ENCODE measurements at places on chromosomes 5 and 9.
A peak's percentile ranks its signal among the peaks of the same experiment; 100 is the strongest.

DNA sequence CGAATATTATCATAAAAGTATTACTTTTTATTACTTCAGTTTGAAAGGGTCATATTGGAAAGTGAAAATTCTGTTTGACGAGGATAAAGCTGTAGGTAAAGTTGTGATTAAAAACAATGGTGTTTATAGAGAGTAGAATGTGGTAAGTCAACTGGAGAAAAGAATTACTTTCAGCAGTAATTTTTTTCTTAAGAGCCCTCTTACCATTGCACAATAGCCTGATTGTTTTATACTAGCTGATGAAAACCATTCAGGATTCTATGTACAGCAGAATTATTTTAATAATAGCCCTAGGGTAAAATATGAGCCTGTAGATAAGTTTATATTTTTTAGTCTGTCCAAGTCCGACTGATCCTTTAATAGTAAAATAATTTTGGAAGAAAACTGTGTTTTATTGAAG lies 16.6 kb downstream of the CDC42SE2 start:
- DNase-seq: no peak

DNA sequence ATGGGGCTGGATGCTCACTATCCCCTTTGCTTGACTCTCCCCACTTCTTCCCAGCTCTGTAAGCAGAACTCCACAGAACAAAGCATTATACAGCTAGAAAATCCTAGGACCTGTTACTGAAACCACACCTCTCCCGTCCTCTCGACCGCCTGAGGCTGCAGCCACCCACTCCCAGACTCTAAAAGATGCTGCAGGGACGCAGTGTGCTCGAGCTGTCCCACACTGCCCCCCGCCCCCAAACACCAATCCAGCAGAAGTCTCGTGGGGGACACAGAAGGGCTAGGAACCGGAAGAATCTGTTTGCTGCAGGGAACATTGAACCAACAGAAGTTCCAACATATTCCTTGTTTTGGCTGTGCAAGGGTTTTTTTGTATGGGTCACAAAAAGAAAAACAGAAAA lies 7.6 kb downstream of the CAMK2A start:
- DNase-seq: no peak

GRCh38 chr9:15221746-15222145 lies 85.3 kb downstream of the TTC39B start:
- DNase-seq: no peak

DNA sequence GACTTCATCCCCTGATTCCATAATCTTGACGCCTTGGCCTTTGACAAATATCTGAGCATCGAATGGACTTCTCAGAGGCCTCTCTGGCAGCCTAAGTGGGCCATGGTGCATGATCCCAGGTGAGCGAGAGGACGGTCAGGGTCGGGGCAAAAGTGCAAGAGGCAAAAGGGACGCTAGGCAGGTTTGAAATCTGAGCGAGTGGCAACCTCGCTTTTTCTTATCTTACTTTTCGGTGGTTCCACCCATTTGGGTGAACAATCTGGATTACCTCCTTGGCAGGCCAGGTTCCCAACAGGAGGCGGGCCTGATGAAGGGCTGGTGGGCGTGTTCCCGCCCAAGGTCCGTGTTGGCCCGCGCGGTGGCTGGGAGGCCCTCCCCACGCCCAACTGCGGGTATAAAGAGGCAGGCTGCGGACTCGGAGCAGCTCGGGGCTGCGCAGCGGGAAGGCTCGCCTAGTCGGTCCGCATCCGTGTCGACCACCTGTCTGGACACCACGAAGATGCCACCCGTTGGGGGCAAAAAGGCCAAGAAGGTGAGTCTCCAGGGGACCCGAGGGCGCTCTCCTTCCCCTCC lies at the start of gene BHMT:
BHMT (plus strand) TSS at position 423 of the 573 bp plus-strand sequence; CDS start at position 500, 77 bp downstream.
- DNase-seq: peak; percentile 55

DNA sequence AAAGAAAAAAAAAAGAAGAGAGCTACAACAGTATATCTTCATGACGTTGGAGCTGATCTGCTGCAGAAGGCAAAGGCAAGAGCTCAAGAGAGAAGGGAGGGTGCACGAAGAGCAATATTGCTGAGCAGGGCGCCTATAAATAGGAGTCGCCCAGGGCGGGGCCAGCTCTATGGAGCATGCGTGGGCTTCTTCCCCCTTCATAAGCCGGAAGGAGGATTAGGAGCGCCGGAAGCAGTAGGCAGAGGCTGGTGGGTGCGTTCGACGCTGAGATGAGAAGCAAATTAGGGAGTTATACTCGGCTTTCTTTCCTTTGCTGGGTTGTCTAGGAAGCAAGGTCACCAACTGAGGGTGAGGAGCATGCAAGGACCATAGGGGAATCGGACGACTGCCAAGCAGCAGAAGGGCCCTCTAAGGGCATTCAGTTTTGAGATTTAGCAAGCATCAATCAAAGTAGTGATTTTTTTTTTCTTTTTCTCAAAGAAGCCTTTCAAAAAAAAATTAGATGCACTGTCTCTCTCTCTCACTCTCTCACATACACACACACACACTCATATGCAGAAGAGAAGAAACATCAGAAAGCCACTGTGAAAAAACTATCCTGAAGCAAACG lies 496.7 kb downstream of the ENC1 start:
- no peak for DNase-seq

DNA sequence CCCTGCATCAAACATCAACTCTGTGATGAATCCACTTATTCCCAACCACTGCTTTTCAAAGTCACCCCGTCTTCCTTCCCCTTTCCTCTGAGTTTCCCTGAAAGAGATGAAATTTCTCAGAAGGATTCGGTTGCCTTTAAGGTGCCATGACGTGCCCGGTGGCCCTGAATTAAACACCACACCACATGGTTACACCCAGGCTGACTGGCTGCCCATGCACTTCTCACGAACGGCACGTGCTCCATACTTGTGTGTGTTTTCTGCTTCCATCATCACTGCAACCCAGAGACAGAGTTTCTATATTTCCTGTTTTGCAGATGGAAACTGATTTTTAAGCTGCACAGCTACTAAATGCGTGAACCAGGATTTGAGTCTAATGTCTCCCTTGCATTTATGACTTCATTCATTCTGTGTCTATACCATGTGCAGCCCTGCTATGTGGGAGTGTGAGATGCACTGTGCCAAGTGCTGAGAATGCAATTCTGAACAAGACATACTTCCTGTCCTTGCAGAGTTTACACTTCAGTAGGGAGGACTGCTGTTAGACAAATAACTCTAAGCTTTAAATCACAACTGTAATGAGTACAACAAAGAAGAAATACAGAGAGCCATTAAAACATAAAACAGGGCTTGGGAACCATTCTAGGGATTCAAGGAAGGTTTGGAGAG lies 162.9 kb downstream of the NXNL2 start:
- DNase-seq: no peak

- DNase-seq: no peak
These were observed 253.1 kb downstream of the NPR3 start for GRCh38 chr5:32964261-32964660.

DNA sequence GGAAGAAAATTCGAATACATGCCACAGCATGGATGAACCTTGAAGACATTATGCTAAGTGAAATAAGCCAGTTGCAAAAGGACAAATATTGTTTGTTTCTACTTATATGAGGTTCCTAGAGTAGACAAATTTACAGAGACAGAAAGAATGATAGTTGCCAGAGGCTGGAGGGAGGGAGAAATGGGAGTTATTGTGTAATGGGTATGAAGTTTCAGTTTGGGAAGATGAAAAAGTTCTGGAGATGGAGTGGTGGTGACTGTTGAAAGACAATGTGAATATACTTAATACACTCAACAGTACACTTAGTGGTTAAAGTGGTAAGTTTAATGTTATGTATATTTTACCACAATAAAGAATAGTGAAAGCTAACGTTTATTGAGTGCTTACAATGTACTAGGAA lies 99.6 kb upstream of the SLC44A1 start:
- DNase-seq: no peak

- no peak for DNase-seq
These were observed 322.1 kb upstream of the SLC30A5 start for GRCh38 chr5:68771732-68772131.

DNA sequence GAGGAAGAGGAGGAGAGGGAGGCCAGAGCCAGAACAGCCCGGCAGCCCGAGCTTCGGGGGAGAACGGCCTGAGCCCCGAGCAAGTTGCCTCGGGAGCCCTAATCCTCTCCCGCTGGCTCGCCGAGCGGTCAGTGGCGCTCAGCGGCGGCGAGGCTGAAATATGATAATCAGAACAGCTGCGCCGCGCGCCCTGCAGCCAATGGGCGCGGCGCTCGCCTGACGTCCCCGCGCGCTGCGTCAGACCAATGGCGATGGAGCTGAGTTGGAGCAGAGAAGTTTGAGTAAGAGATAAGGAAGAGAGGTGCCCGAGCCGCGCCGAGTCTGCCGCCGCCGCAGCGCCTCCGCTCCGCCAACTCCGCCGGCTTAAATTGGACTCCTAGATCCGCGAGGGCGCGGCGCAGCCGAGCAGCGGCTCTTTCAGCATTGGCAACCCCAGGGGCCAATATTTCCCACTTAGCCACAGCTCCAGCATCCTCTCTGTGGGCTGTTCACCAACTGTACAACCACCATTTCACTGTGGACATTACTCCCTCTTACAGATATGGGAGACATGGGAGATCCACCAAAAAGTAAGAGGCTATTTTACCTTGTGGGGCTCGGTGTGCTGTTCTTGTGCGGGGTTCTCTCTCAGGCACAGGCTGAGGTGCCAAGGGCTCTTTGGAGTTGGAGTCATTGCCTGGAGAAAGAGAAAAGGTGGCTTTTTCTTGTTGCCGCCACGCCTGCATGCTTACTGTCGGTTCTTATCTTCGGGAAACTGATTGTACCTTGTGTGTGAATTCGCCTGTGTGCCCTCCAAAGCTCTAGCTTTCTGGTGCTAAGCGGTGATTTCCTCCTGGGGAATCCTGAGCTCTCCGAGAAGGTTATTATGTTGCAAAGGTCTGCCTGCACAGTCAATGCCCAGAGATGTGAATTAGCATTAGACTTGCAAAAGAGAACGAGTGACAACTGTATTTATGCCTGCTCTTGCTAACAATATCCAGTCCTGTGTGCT lies at the start of gene ISL1:
ISL1 (plus strand) TSS at position 318 of the 991 bp plus-strand sequence; CDS start at position 542, 224 bp downstream.
- peak; percentile 83 for DNase-seq

DNA sequence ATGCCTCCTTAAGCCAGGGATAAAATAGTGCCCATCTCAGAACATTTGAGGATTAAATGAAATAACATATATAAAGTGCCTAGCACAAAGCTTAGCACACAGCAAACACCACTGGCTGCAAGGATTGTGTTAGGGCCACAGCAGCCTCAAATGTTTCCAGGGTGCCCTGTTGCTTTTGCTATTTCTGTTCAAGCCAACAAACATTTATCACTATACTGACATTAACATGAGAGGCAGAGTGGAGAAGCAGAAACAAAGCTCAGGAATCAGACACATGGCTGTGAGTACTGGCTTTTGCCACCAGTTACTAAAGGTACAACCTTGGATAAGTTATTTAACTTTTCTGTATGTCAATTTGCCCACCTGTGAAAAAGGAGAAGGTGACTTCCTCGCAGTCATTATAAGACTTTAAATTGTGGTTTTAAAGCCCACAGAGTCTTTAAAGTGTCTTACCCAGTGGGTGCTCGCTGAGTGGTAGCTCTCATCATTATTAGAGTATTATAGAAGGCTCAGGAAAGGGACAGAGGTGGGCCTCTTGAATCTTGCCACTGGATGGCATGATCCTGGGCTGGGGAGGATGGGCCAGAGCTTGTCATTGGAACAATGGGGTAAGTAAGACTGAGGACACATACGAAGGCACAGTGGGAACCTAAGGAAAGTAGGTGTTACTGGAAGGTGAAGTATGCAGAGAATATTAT lies 98.2 kb downstream of the MARCHF3 start:
- DNase-seq: no peak

DNA sequence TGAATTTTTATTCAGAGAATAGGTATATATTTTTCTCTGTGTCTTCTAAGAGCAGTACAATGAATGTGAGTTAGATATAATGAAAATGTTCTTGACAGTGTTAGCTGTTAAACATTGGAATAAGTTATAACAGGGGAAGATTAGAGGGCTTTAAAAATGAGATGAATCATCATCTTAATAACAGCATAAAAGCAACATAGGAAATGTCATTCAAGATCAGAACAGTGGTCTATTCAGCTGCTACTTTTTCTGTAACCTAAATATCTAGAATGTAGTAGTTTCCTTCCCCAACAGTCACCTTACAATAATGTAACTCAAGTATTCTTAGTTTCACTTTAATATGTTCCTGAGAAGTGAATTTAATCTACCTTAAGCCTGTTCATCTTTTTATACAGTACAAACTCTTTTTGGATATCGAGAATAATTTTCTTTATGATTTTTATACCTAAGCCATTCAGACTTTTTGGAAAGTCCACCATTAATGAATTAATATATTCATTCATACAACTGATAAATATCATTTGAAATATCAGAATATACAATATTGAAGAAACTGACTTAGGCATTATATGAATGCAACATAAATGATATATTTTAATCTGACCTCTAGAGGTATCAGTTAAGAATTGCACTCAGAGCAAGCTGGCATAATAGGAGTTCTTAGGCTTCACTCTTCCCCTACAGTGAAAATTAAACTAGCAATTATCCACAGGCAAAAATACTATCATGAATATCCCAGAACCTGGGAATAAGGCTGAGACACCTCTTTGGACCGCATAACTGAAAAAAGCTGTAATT lies 66.1 kb upstream of the EDIL3 start:
- DNase-seq: no peak

DNA sequence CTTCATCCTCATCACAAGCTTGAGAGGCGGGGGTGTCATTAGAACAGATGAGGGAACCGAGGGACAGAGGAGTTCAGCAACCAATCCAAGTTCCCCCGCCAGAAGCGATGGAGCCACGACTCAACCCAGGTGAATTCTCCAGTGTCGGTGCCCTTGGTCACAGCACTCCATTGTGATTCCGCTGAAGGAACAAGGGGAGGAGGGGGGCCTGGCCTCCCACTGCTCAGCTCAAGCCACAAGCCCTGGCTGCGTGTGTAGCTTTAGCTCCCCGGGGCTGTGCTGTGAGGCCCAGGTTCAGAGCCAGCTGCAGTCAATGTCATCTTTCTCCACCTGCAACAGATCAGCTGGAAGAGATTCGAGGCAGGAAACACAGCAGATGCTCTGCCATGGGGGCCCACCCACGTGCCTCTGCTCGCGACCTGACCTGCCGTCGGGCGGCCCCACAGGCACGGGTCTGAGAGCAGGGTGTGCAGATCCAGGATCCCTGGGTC lies 72.6 kb downstream of the GTF3C4 start:
- no peak for DNase-seq

DNA sequence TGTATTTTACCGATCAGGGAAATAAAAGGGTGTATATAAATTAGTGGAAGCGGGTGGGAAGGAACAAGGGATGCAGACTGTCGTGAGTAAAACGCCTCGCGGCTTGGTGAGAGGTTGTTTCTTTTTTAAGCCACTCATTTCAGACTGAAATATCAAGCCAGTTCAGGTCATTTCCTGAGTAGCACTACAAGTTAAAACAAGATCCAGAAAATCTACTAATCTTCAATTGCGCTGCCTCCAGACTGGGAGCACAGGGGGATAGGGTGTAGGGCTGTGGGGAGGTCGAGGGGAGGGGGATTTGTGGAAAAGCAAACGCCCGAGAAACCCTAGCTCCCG lies 140.8 kb downstream of the TSSK1B start:
- no peak for DNase-seq

DNA sequence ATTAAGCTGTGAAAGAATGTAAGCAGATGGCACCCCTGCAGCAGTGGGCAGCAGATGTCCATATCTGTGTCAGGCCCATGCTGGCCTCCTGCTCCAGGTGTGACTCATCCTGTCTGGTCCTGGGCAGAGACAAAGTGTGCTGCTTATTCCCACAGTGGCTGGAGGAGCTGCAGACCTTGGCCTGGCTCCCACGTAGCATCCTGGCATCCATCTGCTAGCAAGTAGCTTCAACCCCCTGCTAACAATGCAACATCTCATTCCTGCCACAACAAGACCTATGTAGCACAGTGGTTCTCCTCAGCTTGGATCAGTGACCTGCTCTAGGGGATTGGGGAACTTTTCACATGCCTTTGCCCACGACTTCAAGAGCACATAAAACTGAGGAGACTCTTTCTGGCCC lies 126.4 kb upstream of the SLC12A2 start:
- no peak for DNase-seq
